Dorsolateral prefrontal cortex (tissue), 122 donors: ENCODE measurements at places on chromosomes 5 and 9. TPM values are rescaled to one million over a fixed set of nuclear protein-coding genes. Genes with fewer than 3 reads are reported as not detected.

CER1 gene
- total RNA-seq, result not detected

ZNF366 gene
- 2.9 TPM for total RNA-seq

AQP3 gene
- 0.53 TPM for total RNA-seq

SNCB gene
- 452 TPM for total RNA-seq

PDCD1LG2 gene
- total RNA-seq, result 0.60 TPM

F2RL2 gene
- total RNA-seq, result 0.37 TPM

MGAT1 gene
- 74.7 TPM for total RNA-seq

EPB41L4A gene
- 19.0 TPM for total RNA-seq

TBC1D9B gene
- 178 TPM for total RNA-seq

GHR gene
- total RNA-seq, result 4.2 TPM

SPATA31A3 gene
- total RNA-seq, result not detected

KCNIP1 gene
- total RNA-seq, result 11.5 TPM

GABBR2 gene
- 178 TPM for total RNA-seq
